ENCODE measurements at places on chromosomes 12 and 14.

- no peak for DNase-seq
Observed at GRCh38 chr12:12748044-12748443, 30.9 kb downstream of the CDKN1B start.

DNA sequence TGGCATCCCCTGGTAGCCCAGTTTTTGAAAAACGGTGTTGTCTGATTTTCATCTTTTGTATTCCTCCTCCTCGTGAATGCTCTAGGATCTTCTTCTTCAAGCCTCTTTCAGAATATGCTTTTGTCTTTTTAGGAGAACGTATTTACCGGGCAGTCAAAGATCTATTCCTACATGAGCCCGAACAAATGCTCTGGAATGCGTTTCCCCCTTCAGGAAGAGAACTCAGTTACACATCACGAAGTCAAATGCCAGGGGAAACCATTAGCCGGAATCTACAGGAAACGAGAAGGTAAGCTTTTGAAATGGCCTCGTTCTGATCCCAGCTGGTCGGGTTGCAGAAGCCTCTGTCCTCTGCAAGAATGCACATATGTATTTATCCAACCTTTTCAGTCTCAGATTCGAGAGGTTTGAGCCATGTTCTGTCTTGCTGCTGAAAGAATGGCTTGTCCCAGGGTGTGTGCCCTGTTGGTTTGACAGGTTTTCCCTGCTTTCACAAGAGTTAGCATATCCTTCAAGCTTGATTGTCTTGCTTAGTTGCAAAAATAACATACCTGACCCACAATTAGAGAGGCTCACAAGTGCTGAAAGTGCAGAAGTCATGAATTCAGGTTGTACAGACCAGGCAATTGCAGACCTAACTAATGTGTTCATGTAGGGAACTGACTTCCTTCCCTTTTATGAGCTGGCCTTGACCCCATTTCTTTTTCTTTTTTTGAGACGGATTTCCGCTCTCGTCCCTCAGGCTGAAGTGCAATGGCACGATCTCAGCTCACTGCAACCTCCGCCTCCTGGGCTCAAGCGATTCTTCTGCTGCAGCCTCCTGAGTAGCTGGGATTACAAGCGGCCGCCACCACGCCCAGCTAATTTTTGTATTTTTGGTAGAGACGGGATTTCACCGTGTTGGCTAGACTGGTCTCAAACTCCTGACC lies 6.8 kb downstream of the KMT5A start:
- no peak for DNase-seq

GRCh38 chr14:104471114-104471513 lies 108.5 kb upstream of the C14orf180 start:
- DNase-seq: no peak

GRCh38 chr12:90653040-90653439 lies 301.9 kb downstream of the CCER1 start:
- no peak for DNase-seq

DNA sequence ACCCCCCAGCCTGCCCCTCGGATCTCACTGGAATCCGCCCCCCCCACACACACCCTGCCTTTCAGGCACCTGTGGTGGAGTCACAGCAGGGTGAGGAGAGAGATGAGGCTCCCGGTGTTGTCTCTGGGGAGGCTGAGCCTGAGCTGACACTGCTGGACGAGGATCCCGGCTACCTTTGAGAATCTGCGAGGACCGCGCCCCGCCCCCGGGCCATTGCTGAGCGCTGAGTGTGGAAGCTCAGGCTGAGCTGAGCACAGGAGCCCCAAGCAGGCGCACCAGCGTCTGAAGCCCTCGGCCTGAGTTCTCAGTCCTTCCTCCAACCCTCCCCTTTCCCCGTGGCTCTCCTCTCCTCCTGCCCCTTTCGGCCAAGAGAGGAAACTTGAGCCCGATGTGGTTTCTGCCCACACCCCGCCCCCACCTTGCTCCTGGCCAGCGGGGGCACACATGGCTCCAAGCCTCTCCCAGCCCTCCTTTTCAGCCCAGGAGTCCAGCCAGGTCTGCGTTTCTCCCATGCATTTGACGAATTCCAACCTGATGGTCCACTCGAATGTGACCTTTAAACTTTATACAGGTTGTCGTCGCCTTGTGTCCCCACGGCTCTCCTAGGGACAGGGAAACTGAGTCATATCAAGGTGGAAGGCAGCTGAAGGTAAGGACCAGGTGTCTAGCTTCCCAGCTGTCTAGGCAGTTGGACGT lies at the start of gene NFE2:
NFE2 (minus strand) TSS at position 284 of the 696 bp plus-strand sequence. CDS start 5,767 bp downstream, outside the sequence.
- no peak for DNase-seq

DNA sequence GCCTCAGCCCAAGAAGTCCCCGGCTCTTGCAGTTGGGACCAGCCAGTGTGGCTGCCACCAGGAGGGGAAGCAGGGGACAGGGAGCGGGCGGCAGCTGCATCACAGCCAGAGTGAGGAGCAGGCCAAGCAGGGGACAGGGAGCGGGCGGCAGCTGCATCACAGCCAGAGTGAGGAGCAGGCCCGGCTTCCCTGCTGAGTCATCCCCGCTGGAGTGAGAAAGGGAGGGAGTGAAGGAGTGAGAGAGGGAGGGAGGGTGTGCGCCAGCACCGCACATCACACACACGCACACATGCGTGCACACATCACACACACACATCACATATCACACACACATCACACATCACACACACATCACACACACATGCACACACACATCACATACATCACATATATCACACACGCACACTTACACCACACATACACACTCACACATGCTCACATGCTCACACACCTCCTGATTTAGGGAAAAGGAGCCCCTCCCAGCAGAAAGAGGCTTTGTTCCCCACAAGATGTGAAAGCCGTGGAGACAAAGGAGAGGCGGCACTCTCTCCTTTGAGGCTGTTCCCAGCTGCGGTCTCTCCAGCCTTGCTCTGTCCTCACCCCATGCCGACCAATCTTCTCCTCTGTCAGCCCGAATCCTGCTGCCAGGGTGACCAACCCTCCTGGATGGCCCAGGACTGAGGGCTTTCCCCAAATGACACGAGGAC lies 16.7 kb upstream of the ZDHHC22 start:
- DNase-seq: peak; percentile 26

GRCh38 chr14:65310568-65310967 lies 102.0 kb upstream of the FUT8 start:
- no peak for DNase-seq

DNA sequence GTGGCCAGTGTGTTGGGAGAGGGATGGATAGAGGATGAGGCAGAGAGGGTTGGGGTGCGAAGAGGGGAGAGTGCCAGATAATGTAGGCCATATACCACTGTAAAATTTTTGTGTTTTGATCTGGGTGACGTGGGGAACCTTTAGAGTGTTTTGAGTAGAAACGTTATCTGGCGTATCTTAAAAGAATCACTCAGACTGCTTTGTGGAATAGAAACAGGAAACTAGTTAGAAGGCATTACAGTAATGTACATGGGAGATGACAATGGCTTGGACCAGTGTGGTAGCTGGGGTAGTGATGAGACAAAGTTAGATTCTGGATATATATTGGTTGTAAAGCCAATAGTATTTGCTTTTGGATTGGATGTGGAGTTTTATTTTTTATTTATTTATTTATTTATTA lies 20.6 kb downstream of the ATF1 start:
- no peak for DNase-seq

DNA sequence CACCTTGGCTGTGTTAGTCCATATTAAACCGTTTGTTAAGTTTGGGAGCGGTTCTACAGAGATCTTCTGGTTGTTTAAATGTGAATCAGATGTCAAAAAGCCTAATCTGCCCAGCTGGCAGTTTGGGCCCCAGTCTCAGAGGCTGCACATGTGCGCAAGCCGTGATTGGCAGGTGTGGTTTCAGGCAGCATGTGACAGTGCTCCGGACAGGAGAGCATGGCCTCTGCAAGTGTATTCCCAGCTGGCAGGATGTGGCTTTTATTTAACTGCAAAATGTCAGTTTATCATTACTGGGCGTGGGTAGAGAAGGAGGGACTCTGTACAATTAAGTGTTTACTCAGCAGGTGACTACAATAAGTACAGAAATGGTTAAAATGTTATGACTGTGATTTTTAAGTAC lies 77.5 kb downstream of the PELI2 start:
- peak; percentile 91 for DNase-seq

GRCh38 chr14:97177016-97177415 lies 379.8 kb downstream of the VRK1 start:
- DNase-seq: no peak

- no peak for DNase-seq
Observed at GRCh38 chr12:121423682-121424623, 24.0 kb downstream of the RNF34 start.

GRCh38 chr14:31936115-31936514 lies 141.0 kb upstream of the ARHGAP5 start:
- no peak for DNase-seq

DNA sequence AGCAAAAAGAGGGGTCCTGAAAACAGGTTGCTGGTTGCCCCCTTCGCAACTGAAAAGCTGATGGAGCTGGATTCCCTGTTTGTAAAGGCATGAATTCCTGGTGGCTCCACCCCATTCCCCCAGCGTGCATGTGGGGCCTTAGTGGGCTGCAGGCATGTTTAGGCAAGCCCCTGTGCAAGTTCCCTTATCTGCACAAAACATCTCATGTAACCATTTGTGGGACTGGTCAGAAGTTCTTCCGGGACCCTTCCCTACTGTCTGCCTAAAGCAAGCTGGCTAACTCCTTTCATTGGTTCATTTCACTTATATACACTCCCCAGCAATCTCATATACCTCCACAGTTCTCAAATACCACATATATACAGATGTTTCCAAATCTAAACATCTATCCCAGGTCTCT lies 24.0 kb upstream of the HIGD1C start:
- no peak for DNase-seq

GRCh38 chr12:18270958-18271460 lies 9.7 kb downstream of the PIK3C2G start:
- no peak for DNase-seq

GRCh38 chr12:54337854-54338650 lies 13.1 kb downstream of the COPZ1 start:
- no peak for DNase-seq

DNA sequence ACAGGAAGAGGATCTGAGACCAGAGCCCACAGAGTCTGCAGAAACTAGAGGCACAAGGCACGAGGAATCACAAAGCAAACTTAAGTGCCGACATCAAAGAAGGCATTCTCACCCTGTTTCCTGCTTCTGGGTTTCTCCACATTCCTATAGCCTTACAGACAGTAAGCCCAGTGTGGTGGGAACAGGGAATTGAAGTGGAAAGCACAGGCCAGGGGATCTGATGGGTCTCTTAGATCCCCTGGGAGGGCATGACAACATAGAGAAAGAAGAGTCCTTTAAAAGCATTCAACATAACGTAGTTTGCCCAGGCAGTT lies 75.6 kb upstream of the FRMD6 start:
- no peak for DNase-seq
